ENCODE measurements at places on chromosomes 7 and 10.

- DNase-seq, result no peak
Measured at GRCh38 chr7:130946114-130946513, 212.1 kb upstream of the KLF14 start.

DNA sequence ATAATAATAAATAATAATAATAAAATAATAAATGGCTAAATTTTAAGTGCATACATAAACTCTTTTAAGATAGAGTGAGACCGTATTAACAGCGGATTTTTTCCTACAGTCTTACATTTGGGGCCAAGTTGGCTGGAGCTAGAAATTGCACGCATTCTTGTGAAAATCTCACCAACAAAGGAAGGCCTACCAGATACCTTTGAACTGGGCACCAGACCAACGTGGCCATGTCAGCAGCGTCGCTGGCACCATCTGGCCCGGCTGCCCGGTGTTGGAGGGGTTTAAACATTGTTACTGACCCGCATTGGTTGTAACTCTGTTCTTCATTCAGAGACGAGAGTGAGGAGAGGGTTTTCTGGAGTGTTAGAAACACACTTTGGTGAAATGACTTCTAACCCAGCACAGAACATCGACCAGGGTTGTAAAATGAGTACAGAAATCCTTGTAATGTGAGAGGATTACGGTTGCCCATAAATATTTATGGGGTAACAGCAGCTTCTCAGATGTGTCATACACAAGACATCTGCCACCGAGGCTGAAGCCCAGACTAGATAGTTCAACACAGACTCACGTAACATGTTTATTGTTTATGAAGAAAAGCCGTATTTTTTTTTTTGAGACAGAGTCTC, 34.6 kb upstream of the UNCX start:
- DNase-seq, result no peak

DNA sequence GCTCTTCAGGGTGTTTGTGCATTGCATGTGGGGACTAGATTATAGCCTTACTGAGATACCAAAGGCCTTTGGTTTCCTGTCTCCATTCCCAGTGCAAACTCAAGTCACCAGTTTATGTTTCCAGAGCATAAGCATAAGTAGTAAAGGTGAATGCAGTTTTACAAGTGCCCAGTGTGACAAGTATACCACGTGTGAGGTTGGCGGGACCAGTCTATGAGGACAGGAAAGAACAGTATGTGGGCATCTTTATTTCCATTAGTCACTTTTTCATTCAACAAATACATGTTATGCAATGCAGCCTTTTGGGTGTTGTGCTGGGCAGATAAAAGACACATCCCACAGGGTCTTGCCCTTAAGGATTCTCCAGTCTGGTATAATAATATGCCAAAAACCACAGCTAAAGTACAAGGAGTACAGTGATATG, 146.5 kb downstream of the ARID5B start:
- DNase-seq, result no peak

DNA sequence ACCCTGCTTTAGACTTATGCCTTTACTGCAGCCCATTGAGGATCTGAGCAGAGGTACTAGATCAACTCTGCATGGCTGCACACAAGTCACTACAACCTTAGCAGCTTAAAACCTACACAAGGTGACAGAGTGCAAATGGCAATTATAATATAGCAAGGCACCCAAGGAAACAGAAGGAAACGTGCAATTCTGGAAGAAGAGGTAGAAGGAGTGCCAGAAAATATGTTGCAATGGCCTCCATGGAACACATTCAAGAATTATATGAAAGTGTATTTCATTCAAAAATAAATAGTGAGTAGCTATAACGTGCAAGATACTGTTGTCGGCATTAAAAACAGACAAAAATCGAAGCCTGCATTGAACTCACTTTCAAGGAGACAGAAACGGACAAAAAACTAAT, 2.9 kb upstream of the AKR1C8 start:
- DNase-seq, result no peak

GRCh38 chr7:131619336-131620305, 63.2 kb upstream of the PODXL start:
- DNase-seq, result no peak

DNA sequence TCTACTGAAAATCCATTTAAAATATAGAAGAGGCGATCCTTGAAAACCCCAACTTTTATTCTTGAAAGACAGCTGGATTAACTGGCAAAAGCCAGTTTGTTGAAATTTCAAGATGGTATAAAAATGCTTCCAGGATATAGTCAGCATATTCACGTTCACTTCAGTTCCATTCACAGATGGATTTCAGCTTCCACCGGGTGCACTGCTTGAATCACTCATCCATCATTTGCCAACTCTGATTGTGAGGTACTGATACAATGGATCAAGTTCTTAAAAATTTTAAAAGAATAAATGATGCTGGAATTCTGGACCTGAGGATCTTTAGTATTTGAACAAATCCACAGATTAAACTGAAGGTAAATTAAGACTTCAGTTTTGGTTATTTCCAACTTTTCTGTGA, 2.4 kb downstream of the PURB start:
- no peak for DNase-seq

DNA sequence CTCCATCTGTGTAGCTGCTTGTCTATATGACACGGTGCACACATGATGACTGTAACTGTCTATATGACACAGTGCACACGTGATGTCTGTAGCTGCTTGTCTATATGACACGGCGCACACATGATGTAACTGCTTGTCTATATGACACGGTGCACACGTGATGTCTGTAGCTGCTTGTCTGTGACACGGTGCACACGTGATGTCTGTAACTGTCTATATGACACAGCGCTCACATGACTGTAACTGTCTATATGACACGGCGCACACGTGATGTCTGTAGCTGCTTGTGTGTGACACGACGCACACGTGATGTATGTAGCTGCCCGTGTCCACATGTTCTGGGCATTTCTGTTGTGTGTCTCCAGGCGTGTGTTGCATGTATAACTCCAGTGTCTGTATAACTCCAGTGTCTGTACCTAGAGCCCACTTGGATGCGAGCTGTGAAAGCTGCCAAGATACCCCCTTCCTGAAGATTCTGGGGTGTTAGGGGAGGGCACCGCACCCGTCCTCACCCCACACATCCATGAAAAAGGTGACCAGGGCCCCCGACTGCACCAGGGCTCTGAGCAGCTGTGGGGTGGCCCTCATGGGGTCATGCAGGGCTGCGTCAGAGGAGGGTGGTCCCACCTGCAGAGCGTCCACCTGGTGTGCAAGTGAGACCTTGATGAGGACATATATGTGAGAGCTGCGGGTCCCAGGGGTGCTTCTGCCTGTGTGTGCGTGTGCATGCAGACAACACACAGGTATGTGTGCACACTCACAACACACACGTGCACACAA, 137.9 kb downstream of the ELFN1 start:
- DNase-seq, result no peak

GRCh38 chr7:38858259-38858884, 50.6 kb downstream of the VPS41 start:
- DNase-seq, result no peak

GRCh38 chr7:79287981-79288380, 165.5 kb downstream of the MAGI2 start:
- DNase-seq, result no peak

GRCh38 chr10:3950676-3951275, 165.8 kb upstream of the KLF6 start:
- no peak for DNase-seq

DNA sequence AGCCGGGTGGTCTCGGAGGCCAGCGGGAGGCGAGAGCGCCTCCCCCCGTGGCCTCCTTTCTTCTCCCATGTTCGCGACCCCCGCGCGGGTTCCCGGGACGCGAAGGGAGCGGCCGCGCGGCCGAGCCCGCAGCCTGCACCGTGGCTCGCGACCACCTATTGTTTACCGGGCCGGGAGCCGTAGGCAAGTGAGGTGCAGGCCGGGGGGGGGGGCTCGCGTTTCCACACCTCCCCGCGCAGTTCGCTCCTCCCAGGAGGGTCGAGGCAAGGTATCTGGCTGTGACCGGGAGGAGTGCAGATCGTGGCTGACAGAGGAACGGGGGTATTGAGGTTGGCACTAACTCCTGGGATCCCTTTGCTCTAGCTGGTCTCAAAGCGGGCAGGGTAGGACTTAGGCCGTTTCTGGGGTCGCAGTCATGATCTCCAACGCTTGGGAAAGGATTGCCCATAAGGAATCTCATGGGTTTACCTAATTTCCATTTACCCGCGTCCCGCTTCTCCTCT, 734 bp downstream of the PTPN12 start:
- no peak for DNase-seq

GRCh38 chr10:106648534-106649481, 515.7 kb downstream of the SORCS1 start:
- DNase-seq, result no peak

- no peak for DNase-seq
Measured at GRCh38 chr7:137692399-137692798, 154.4 kb downstream of the DGKI start.

- no peak for DNase-seq
Measured at GRCh38 chr10:63424576-63424975, 41.2 kb downstream of the JMJD1C start.

DNA sequence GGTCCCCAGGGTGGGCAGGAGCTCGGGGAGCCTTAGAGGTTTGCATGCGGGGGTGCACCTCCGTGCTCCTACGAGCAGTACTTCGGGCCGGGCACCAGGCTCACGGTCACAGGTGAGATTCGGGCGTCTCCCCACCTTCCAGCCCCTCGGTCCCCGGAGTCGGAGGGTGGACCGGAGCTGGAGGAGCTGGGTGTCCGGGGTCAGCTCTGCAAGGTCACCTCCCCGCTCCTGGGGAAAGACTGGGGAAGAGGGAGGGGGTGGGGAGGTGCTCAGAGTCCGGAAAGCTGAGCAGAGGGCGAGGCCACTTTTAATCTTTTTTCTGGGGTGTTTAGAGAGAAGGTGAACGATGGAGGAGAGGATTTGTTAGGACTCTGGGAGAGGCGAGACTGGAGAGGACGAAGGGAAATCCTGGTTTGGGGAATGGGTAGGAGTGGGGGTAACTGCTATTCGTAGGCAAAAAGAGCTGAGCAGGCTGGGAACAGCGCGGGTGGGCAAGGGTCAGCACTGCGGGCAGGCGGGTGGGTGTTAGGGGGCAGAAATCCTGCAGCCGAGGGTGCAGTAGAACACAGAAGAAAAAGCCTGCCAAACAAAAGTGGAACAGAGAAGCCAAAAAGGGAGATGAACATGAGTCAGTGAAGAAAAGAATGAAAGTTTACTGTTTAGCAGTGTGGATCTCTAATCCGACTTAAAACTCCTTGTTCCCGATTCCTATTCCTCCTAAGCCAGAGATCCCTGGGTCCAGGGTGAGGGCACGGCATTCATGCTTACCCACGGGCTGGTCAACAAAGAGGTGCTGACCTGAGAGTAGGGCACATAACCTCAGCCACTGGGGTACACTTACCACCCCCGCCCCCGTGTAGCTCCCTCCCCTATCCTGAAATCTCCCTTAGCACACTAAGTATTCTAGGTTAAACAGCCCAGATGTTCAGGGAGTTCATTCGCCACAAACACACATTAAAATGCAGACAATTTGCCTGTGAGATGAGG, 26.9 kb downstream of the PRSS2 start:
- DNase-seq, result no peak

DNA sequence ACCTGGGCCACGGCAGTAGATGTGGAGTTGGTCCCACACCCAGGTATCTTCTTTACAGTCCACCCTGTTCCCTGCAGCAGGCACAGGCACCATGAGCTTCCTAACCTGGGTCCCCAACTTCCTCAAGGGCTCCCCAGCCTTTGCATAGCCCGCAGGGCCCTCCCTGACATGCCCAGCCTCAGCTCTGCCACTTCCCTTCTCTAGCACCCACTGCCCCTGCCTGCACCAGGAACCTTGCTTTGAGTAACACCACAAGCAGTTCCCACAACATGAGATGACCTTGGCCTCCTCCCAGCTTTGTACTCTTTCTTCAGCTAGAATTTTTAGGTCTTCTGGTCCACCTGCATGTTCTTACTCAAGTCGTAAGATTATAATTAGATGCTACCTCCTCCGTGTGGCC, 92.2 kb upstream of the ZPBP start:
- DNase-seq, result no peak

DNA sequence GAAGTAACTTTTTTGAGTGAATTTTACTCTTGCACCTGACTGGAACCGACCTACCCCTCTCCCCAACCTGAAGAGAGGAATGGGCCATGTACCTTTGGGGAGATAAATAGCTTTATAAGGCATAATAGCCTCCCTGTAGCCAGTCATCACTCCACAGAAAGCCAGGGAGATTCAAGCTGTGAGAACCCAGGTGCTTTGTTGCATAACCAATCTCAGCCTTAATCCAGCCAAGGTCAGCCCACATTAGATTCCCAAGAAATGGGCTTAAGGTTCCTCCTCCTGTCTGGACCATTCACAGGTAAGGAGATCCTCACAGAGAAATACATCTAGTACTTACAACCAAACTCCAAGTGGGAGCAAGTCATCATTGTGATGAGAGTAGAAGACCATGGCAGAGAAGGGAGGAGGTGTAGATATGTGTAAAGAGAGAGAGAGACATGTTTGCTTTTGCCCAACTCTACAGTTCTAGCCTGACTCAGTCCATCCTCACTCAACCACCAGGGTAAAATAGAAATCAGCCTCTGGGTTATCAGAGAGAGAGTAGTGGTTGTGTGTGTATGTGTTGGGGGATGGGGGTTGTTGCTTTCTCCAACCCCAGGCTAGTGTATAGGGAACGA, 23.6 kb downstream of the SKIDA1 start:
- DNase-seq, result no peak

DNA sequence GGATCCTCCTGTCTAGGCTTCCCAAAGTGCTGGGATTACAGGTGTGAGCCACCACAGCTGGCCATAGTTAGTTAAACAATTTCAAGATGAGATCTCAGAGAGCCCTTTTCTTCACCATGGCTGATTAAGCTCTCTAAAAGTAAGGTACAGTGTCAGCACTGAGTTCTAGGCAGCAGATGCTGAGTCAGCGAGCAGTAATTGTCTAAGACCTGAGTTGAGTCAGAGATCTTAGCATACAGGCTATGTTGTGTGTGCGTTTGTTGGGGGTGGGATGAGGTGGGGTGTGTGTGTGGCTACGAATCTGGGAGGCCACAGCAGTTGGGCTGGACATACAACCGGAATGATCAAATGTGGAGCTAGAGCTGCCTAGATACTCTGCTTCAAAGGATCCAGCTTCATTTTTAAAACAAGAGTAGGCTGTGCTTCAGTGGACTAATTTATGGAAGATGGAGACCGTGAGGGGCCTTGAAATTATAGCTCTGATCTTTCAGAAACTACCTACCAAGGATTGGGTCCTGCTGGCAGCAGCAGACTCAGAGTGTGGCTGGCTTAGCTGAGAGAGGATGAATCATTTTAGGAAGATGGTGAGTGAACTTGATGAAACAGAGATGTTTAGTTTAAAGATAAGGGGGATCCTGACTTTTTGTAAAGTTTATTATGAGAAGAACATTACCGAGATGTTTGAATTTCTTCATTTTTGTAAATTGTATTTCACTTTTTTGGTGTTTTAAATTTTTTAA, 17.5 kb upstream of the MTPN start:
- DNase-seq, result no peak

DNA sequence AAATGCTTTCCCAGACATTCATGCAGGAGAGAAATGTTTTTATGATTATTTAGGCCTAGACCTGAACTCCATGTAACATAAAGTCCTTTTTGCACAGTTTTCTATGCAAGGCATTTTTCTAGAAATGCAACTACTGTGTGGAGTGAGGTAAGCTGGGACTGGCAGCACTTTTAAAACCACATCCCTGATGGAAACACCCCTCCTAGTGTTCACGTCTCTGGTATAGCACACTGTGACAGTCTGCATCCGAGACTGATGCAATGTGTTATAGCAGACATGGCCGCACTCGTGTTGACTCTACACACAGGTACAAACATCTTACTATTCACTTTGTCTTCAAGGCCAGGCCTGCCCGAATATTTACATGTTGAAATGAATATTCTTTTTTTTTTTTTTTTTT, 19.3 kb upstream of the ERCC6 start:
- no peak for DNase-seq

- no peak for DNase-seq
Measured at GRCh38 chr7:13984831-13985685, 4.4 kb downstream of the ETV1 start.

Data from HCT116 (cell line).